ENCODE measurements at places on chromosomes 7 and 10. TPM values are rescaled to one million over a fixed set of nuclear protein-coding genes. Genes with fewer than 3 reads are reported as not detected.

DNA sequence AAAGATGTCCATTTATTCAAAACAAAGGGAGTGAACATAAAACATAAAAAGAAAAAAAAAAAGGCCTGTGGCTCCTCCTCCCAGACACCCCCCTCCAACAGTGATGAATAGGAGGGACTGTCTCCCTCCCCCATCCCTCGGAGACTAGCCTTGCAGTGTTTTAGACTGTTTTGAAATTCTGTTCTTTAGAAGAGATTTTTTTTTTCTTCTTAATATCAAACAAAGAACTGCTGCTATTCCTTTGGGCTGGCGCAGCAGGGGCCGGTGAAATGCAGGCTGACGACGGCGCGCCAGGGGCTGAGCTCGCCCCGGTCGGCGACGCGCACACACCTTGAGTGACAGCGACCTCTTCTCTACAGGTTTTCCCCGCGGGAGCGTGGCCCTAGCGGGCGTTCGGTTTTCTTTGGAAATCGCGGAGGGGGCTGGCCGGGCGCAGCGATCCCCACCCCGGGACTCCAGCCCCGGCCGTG, at the start of gene LANCL2:
Gene LANCL2 (plus strand): TSS at position 133 of the 470 bp plus-strand sequence. CDS start 689 bp downstream, outside the sequence.
- peak; percentile 56 for DNase-seq

DNA sequence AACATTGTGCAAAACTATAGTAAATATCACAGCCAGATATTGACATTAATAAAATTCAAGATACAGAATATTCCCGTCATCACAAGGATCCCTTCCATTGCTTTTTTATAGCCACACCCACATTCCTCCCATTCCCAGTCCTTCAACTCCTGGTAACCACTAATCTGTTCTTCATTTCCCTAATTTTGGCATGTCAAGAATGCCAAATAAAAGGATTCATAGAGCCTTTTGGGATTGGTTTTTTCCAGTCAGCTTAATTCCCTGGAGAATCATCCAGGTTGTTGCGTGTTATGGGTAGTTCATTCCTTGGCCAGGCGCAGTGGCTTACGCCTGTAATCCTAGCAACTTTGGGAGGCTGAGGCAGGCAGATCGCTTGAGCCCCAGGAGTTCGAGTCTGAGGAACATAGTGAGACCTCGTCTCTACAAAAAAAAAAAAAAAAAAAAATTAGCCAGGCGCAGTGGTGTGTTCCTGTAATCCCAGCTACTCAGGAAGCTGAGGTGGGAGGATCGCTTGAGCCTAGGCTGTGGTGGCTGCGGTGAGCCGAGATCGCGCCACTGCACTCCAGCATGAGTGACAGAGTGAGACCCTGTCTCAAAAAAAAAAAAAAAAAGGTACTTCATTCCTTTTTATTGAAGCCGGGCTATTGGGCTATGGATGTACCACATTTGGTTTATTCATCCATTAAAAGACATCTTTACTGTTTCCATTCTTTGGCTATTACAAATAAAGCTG, 2.7 kb downstream of the OGDH start:
- DNase-seq: no peak

DNA sequence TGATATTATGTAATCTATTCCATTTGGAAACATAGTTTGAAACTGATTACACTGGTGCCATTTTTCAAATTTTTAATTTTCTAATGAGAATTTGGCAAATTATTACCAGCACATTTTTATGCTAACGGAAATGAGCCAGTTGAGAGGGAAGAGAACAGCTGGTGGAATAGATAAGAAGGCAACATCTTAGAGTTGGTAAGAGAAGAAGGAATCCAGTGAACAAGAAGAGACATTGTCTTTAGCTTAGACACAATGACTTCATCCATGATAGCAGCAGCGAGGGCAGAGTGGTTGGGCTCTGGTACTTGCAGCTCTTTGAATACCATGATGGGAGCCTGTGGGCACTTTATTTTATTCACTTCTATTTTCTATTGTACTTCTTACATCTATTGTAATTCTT, 89.6 kb downstream of the CHRM2 start:
- DNase-seq: no peak

DNA sequence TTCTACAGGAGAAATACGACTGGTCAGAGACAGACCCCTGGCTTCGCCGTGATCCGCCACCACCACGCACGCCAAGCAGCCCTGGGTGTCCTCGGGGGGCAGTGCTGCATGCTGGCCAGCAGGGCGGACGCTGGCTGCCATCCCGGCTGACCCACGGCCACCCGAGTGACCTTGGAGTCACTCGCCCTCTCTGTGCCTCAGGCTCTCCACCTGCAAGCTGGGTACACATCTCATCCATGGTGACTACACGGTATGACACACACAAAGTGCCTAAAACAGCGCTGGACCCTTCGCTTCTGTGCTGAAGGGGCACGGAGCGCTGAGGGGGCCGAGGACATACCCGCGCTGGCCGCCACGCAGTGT, 62.0 kb upstream of the RNF32 start:
- no peak for DNase-seq

Gene RSU1
- 76.8 TPM for total RNA-seq

DNA sequence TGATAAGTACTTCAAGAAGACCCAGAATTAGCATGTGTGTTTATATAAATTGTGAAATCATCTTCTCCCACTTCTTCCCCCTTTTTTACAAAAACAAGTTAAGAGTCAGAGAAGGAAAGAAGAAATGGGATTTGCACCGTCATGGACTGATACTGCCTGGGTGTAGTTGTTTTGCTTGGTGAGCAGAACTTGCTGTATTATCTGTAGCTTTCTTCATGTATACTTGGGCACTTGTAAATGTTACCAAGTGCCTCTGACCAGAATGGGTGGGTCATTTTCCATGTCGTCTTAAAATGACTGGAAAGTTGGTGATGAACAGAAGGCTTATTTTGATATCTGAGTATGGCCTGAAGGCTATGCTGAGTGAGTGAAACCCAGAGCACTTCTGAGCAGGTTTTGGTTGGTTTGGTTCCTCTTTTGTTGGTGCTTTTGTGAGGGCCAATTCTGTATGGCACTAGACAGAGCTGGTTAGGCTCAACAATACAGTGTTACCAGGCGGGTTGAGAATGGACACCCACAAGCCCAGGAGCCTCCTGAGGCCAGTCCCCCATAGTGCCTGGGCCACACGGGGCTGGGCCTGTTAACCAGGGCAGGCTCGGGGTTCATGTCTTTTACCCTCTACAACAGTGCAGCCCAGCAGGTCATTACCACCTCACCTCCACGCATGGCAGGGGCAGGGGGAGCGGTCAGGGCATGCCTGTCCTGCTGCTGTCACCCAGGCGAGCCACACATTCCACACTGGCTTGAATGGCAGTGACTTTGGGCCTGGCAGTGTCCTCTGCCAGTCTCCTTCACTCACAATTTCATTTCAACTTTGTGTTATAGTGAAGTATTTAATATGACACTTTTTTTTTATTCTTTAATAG, 115.1 kb downstream of the CCNY start:
- no peak for DNase-seq

DNA sequence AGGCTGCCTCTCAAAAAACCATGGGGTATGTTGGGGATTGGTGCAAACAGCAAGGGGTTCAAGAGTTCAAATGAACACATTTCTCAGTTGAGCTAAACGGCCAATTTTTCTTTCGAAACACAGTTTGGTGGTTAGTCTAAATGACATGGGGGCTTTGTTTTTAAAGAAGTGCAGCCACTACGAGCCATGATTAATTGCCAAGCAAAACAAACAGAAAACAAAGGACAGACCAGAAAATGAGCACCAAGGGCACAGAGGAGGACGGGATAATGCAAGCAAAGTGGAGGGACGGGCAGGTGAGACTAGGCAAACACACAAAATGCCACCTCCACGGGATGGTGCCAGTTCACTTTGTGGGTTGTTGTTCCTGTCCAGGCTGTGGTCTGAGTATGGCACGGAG, 64.5 kb upstream of the PDLIM1 start:
- no peak for DNase-seq

GRCh38 chr10:7406712-7407333, 4.0 kb downstream of the SFMBT2 start:
- peak; percentile 13 for DNase-seq

DNA sequence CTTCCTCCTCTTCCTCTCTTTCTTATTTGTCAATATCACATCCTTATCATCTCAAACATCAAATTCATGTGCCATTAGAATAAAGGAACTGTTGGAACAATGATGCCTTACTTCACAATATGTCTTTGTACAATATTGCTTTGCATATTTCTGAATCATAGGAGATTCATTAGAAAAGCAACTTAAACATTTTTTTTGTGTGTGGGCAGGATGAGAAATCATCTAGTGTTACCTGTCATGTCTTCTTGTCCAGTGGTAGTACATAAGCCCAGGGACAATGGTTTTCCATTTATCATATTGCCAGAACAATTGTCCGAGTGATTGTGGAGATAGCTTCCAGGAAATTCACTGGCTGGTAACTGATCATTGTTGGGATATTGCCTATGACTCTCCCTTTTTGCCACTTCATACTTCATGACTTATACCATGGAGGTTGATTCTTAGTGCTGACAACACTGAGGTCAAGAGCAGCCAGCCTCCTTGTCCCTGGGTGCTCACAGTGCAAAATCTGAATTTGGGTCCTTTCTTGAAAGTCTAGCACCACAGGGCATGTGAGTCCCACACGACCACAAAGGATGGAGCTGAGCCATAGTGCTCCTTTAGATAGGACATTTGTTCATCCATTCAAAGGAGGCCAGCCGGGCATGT, 215.0 kb downstream of the MDFIC start:
- no peak for DNase-seq

Gene GATA3
- 1.9 TPM for total RNA-seq

DNA sequence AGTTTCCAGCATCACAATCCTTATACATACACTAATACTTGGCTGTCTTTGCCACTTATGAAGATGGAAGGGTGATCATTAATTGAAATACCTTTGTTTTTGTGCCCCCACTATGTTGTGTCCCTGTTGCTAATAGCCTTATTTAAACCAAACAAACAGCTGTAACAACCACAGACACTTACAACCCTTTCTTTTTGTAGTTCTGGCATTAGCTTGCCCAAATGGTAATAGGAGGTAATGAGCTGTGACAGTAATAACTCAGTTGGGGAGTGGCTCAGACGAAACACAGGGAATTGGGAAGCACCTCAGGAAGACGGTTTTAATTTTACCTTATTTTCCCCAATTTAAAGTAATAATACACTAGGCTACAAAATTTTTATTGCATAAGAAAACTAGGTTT, 83.4 kb downstream of the MDFIC start:
- DNase-seq: no peak

Gene KCNH2
- 25.3 TPM for total RNA-seq

GRCh38 chr7:24910551-24911212, 69.3 kb downstream of the OSBPL3 start:
- DNase-seq: no peak

- DNase-seq: peak; percentile 33
Measured at GRCh38 chr7:107387573-107388219, 82.2 kb upstream of the GPR22 start.

- peak; percentile 80 for DNase-seq
Measured at GRCh38 chr7:149670288-149670687, 103.1 kb downstream of the ZNF467 start.

DNA sequence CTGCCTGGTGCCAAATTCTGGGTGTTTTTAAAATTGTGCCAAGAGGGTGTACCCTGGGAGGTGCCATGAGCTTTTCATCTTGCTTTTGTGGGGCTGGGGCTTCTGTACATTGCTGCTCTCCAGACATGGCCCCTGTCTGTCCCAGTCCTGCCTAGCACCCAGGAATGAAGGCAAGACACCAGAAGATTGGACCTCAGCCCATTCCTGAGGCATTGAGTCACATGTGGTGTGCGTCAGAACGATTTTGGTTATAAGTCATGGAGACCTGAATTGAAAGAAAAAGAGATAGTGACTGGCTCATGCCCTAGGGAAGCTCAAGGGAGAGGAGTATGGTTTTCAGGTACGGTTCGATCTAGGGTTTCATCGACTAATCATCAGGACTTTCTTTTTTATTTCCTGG, 493.2 kb downstream of the TYW1 start:
- no peak for DNase-seq

- no peak for DNase-seq
Measured at GRCh38 chr10:82267960-82268359, 393.0 kb downstream of the NRG3 start.

Gene BAIAP2L1
- 1.2 TPM for total RNA-seq

Gene TMEM213
- 4.6 TPM for total RNA-seq

Gene TAS2R16
- total RNA-seq: not detected

GRCh38 chr7:112414855-112415490, 35.3 kb upstream of the IFRD1 start:
- peak; percentile 25 for DNase-seq

GRCh38 chr10:65611592-65611991, 1314.2 kb upstream of the LRRTM3 start:
- DNase-seq: peak; percentile 79

Gene FIS1
- 179 TPM for total RNA-seq

- peak; percentile 80 for DNase-seq
Measured at GRCh38 chr7:86469680-86470295, 173.9 kb upstream of the GRM3 start.

- peak; percentile 55 for DNase-seq
Measured at GRCh38 chr7:7221599-7222038, 39.3 kb downstream of the C1GALT1 start.

Gene TMEM196
- total RNA-seq: 14.9 TPM

- no peak for DNase-seq
Measured at GRCh38 chr7:16365177-16365576, 56.2 kb downstream of the CRPPA start.

GRCh38 chr10:33333260-33334101, 986 bp downstream of the NRP1 start:
- DNase-seq: peak; percentile 52

GRCh38 chr10:4503076-4503475, 322.9 kb upstream of the AKR1E2 start:
- no peak for DNase-seq

DNA sequence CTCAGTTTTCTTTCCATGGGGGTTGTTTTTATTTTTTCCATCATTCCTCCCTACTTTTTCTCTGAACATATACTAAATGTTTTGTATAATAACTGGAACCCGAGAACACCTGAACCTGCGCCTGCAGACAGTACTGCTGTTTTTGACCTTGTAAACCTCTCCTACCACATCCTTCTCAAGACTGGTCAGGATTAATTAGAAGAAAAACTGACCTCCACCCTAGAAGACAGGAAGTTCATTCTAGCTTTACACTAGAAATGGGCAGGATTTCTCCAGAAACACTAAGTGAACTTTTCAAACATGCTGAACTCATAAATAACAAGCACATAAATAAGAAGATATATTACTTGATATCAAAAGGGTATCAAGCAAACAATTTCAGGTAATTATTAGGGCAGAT, 751 bp upstream of the HYCC1 start:
- no peak for DNase-seq

DNA sequence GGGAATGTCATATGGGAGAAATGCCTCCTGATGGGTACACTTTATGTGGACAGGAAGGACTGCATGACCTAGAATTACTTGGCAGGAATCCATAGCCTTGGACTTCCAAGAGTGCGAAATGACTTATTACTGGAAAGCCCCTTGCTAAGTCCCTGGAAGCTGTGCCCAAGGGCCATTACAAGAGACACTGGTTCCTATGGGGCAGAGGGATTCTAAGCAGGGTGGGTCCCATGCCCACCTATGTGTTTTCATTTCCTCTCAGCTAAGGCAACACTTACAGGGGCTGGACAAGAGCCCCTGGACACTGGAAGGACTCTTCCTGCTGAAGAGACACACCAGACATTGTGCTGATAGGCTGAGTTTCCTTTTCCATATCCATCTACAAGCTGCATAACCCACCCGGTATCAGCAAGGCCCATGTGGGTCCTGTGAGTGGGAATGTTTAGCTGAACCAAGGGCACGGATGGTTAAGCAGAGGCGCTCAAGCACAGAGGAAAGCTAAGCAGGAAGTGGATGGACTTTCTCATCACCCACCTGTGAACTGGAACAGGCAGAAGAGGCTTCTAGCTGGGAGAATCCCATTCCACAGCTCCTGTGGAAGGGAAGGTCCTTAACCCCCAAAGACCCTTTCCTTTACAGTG, 56.2 kb downstream of the XPNPEP1 start:
- no peak for DNase-seq
